ENCODE measurements at places on chromosomes 7 and 10. TPM values are rescaled to one million over a fixed set of nuclear protein-coding genes. Genes with fewer than 3 reads are reported as not detected.

AKR1E2 gene
- total RNA-seq = 16.3 TPM

HGF gene
- 2.0 TPM for total RNA-seq

TES gene
- 73.9 TPM for total RNA-seq

SAMD8 gene
- total RNA-seq = 19.7 TPM

SOSTDC1 gene
- not detected for total RNA-seq

FGL2 gene
- not detected for total RNA-seq

TLX1 gene
- total RNA-seq = not detected

PPP3CB gene
- 22.9 TPM for total RNA-seq

TFPI2 gene
- total RNA-seq = 152 TPM

VSTM4 gene
- 0.35 TPM for total RNA-seq

Data from glomerular endothelial cell (primary cell).